GM13976 (cell line): ENCODE measurements at places on chromosomes 11 and 22.

GRCh38 chr22:35839841-35840301, 122.2 kb downstream of the APOL5 start:
- DNase-seq: no peak

GRCh38 chr11:128625326-128625725, 38.0 kb upstream of the ETS1 start:
- DNase-seq: peak; percentile 29

GRCh38 chr11:110566577-110566976, 136.8 kb downstream of the FDX1 start:
- DNase-seq: no peak

- no peak for DNase-seq
Observed at GRCh38 chr22:29842740-29843139, 4.7 kb upstream of the ASCC2 start.

- no peak for DNase-seq
Observed at GRCh38 chr22:41009222-41009948, 58.2 kb downstream of the RBX1 start.

- no peak for DNase-seq
Observed at GRCh38 chr11:19200410-19201201, 1.2 kb downstream of the CSRP3 start.

DNA sequence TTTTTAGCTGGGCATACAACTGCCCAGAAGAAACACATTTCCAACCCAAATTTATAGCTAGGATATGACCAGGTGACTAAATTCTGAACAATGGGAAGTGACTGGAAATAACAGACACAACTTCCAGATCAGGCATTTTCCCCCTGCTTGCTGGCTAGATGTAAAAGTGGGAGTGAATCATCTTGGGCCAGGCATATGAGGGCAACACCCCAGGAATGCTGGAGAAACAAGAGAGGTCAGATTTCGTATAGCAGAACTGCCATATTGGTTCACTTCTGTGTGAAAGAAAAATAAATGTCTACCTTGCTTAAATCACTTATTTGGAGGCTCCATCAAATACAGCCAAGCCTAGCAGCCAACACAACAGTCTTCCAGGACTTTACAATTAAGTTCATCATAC, 7.4 kb downstream of the ATL3 start:
- no peak for DNase-seq
